ENCODE measurements at places on chromosomes 16 and 17.

DNA sequence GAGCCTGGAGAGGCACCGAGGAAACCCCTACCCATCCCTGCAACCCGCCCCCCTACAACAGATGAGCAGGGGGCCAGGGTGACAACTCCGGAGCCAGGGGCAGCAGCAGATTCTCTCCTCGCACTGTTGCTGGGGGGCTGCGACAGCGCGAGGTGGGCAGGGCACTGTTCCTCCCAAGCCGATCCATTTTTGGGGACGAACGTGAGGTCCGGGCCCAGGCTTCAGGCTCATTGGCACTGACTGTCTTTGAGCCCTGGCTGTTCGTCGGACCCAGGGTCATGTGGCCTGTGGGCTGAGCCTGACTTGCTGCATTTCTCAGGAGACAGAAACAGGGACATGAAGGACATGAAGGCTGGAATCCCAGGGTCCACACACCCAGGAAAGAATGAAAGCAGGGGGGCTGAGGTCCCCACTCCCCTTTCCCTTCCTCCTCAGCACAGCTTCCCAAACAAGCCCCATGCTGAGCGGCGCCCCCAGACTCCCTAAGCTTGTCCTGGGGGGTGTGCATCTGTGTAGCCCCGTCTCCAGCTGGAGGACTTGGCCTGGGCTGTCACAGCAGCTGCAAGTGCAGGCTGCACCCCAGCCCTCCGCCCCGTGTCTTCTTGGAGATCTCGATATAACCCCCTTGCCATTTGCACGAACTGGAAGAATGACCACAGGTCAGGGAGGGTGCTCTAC is 18.7 kb downstream of the CEP295NL start:
- peak; percentile 45 for DNase-seq

DNA sequence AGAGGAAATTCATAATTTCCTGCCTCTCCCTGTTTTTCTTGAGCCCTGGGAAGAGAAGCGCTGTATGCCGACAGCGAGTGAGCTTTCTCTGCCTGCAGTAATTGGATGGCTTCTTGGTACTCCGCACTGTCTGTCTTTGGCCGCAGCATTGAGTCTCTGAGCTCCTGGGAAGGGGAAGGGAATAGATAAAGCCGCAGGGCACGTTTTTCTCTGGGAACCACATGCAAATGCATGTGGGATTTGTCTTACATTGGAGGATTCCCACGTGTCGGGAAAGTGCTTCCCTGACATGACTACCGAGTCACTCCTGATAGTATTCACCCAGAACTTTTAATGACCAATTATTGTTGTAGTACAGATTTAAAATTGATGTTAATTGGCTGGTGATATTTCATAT is 385.9 kb downstream of the CPPED1 start:
- DNase-seq: no peak

GRCh38 chr17:58352596-58353388 is 791 bp upstream of the SUPT4H1 start:
- peak; percentile 55 for DNase-seq

DNA sequence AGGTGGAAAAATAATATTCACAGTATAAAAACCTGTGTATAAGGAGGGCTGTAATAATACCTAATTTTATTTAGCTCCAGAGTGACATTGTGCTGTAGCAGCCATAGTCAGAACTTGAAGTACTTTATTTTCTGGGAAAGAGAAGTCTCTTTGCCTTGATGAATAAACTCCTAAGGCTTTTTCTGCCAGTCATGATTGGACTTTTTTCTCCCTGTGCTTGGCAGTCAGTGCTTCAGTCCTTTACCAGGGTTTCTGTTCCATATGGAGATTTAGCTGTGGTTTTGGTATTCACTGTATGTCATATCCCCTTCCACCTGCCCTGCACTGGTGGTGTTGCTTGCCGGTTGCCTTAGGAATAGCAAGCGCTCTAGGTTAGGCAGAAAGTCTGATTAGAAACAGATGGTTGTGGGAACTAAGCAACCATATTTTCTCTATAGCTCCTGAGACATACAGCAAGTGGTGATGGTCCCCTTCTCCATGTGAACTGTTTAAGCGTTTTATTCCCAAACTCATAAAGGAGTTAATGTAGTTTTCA is 24.7 kb downstream of the DDX42 start:
- no peak for DNase-seq

DNA sequence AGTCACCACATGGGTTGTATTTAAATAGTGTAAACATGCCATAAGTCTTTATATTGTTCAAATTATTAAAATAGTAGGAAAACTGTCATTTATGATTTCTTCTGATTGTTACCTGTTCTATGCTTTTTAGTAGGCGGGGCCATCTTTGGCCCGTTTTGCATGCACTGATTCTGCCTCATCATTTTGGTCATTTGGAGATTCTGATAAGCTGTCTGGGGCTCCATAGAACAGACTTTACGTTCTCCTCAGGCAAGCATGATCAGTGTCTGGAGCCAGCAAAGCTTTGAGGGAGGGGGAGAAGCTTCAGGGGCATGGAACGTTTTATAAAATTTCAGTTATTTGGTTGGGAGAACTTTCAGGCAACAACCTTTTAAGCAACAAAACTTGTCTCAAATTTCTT is 8.8 kb downstream of the NDEL1 start:
- no peak for DNase-seq

GRCh38 chr16:84995663-84996062 is 15.7 kb downstream of the ZDHHC7 start:
- DNase-seq: no peak

DNA sequence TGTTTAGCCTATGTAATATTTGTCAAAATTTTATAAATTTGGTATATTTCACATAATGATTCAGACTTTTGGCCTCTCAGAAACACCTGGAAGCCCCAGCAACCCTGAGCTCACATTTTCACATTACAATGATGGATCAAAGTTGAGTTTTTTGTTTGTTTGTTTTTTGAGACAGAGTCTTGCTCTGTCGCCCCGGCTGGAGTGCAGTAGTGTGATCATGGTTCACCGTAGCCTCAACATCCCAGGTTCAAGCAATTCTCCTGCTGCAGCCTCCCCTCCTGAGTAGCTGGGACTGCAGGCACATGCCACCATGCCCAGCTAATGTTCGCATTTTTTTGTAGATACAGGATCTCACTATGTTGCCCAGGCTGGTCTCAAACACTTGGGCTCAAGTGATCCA is 10.6 kb upstream of the VAT1L start:
- DNase-seq: no peak

GRCh38 chr16:51638339-51639135 is 487.5 kb upstream of the SALL1 start:
- no peak for DNase-seq

GRCh38 chr17:19237389-19238166 is 412 bp downstream of the EPN2 start:
- DNase-seq: peak; percentile 25

GRCh38 chr17:48025904-48026501 is 11.6 kb downstream of the COPZ2 start:
- no peak for DNase-seq

GRCh38 chr16:81181013-81181720 is 57.3 kb upstream of the BCO1 start:
- DNase-seq: peak; percentile 90

- DNase-seq: no peak
These were observed 46.7 kb downstream of the C16orf82 start for GRCh38 chr16:27113341-27113841.

GRCh38 chr17:48927978-48928745 is 16.5 kb downstream of the SNF8 start:
- DNase-seq: no peak

GRCh38 chr17:42212382-42212781 is 18.1 kb upstream of the GHDC start:
- no peak for DNase-seq

GRCh38 chr17:18932360-18933055 is 19.5 kb upstream of the SLC5A10 start:
- no peak for DNase-seq

- no peak for DNase-seq
These were observed 441.1 kb upstream of the RBFOX1 start for GRCh38 chr16:6891496-6891895.

- no peak for DNase-seq
These were observed 46.5 kb upstream of the SLC47A1 start for GRCh38 chr17:19487024-19487600.

DNA sequence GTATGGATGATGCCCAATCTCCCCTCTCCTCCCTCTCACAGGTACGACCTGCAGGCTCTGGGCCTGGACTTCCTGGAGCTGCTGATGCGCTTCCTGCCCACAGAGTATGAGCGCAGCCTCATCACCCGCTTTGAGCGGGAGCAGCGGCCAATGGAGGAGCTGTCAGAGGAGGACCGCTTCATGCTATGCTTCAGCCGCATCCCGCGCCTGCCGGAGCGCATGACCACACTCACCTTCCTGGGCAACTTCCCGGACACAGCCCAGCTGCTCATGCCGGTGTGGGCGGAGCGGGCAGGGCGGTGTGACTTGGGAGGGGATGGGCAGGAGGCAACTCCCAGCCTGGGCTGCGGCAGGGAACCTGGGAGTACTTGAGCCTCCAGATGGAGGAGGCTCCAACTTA is 18.1 kb downstream of the SPATA32 start:
- DNase-seq: no peak

- DNase-seq: no peak
These were observed 38.1 kb downstream of the CMC2 start for GRCh38 chr16:80968386-80969113.

DNA sequence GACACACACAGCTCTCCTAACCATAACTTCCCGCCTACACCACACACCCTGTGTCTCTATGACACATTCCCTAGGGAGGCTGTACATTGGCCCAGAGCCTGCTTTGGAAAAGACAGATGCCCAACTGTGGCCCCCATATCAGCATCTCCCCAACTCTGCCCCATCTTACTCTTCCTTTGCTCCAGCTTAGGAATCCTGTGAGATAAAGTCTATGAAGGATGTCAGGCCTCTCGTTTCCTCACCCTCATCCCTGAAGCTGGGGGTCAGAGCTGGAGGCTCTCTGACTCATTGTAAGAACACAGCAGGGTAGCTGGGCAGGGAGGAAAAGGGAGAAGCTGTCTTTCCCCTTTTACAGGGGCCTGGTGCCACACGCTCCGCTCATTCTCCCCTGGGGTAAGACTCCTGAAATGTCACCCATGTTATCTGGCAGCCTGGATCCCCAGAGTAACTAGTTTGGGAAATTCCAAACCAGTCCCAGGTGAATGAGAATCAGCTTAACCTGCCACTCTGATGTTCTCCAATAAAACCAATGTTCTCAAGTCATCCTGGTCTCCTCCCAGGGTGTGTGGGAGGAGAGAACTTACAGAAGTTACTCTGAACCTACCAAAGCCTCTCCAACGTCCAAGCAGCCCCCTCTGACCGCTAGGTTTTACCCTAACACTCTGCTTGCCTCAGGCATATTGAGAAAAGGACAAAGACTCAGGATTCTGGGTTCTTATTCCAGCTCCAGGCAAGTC is 2.8 kb downstream of the RAPGEFL1 start:
- DNase-seq: no peak

- no peak for DNase-seq
These were observed 862 bp downstream of the ZNF232 start for GRCh38 chr17:5110816-5111215.

DNA sequence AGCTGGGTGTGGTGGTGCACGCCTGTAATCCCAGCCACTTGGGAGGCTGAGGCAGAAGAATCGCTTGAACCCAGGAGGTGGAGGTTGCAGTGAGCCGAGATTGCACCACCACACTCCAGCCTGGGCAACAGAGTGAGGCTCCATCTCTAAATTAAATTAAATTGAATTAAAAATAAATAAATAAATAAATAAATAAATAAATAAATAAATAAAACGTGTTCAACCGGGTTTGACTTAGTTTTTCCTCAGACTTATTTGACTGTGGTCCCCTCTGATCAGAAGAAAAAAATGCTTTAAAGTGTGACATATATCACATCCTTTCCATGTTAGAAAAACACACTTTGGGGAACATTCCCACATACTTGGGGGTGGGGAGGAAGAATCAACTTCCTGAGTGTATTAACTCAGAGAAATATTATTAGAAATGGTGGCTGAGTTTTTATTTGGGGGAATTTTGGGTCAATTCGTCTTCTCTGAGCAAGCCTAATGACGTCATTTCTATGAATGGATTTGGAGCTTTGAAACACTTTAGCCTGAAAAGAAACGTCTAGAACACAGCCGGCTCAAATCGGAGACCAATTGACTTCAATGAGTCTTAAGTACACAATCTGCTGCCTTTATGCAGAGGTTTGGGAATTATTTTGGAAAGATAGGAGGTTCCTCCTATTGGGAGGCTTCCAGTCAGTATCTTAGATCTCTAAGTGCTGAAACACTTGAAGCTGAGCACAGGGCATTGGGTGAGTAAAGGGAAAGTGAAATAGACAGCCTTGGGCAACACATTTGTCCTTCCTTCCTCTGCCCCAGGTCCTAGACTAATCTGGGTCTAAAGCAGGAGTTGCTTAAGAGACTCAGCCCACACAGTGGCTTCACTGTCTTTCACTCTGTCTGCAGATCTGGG is 132.6 kb downstream of the PITPNC1 start:
- no peak for DNase-seq

DNA sequence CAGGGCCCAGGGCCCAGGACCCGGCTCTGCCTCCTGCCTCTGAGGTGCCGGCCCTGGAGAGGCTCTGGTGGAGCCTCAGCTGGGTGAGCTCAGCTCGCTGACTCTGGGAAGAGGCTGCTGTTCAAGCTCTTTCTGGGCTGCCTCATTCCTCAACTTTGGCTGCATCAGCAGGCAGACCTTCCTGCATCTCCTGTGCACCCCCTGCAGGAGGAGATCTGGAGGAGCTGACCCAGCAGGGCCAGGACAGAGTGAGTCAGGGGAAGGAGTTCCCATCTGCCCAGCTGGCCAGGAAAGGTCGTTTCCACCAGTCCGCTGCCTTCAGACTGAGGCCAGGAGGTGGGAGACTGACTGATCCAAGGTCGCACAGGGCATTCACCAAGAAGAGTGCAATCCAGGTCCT is 10.7 kb downstream of the CRHR1 start:
- DNase-seq: no peak

All from urothelium cell line (cell line).